Stimulated activated CD4-positive, alpha-beta T cell treated with anti-CD3 and anti-CD28 coated beads, Interleukin-1b, Interleukin-23, amount 100 ng/mL, for 48 hours (primary cell): ENCODE measurements at places on chromosomes 12 and 14.

- DNase-seq, result no peak
Measured at GRCh38 chr12:131621701-131622421, 89.0 kb upstream of the SFSWAP start.

DNA sequence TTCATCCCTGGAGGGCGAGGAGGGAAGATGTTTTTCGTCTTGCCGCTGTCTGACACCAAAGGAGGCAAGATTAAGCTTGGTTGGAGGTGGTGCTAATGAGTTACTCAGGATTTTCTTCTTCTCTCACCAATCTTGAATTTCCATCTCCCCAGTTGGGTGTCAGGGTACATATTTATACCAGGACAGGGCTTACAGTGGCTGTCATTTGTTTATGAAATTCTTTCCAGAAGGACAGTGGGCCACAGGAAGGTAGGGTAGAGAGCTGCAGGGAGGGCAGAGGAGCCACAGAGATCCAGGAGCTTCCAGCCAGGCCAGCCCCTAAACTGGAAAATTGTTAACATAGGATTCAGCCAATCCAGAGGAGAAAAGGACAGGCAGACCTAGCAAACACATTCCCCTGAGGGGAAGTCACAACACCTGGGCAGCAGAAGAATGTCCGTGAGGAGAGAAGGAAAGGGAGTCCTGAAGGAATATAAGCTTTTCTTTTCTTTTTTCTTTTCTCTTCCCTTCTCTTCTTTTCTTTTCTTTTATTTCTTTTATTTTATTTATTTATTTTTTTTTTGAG is 40.5 kb downstream of the IRF2BPL start:
- DNase-seq, result no peak

- DNase-seq, result no peak
Measured at GRCh38 chr14:102490456-102490855, 19.1 kb downstream of the ANKRD9 start.

DNA sequence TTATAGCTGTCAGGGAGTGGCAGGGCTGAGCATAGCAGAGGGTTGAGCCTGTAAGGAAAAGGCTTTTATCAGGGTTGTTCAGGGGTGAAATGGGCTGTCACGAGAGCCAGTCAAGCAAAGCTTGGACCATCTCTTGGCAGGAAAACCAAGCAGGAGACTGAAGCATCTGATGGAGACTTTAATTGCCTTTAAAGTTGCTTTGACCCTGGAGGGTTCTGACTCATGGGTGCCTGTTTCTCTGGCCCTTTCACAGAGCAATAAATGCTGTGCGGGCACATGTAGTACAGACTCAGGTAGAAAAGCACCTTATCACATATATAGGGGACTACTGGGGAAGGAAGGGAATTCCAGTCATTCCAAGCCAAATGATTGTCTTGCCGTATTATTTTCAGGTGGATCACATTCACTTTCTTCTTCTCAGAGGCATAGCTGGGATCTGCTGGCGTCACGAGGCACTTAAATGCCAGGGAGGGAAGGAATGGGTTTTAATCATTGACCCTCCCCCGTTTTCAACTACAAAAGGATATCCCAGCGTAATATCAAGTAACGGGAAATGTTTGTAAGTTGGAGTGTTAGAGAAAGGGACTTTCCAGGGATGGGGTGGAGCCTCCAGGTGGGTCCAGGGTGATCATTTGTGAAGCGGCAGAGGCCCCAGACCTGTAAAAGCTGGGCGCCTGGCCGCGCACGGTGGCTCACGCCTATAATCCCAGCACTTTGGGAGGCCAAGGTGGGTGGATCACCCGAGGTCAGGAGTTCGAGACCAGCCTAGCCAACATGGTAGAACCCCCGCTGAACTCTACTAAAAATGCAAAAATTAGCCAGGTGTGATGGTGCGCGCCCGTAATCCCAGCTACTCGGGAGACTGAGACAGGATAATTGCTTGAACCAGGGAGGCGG is 34.9 kb downstream of the PLEKHD1 start:
- no peak for DNase-seq

DNA sequence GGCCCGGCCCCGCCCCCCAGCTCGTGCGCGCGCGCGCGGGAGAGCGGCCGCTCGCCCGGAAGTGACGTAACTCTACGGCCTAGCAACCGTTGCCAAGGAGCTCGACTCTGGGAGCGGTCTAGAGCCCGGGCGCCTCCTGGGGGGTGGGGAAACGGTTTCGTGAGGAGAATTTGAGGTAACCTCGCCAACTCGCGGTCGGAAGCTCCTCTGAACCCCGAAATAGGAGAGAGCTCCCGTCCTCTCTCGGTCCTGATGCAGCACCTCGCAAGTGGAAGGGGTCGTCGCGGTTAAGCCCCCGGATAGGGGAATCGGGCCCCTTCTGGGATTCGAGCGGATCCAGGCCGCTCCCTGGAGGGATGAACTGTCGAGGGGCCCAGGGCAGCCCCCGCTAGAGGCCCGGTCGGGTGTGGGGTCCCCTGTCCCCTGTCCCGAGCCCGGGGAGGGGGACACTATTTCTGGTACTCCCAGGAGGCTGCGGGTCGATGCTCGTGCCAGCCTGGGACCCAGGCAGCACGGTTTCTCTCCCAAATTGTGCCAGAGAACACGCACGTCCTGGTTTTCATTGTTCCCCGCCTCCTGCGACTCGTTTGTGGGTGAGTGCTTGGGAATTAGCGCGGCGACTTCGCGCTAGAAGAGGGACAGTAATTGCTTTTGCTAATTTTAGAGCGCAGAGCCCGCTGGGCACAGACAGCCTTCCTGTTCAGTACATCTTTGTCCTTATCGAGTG is at the start of gene IFT81:
Gene IFT81, plus strand, starts transcription at position 89 of the 727 bp plus-strand sequence. CDS start 3,024 bp downstream, outside the sequence.
- DNase-seq, result peak; percentile 94

DNA sequence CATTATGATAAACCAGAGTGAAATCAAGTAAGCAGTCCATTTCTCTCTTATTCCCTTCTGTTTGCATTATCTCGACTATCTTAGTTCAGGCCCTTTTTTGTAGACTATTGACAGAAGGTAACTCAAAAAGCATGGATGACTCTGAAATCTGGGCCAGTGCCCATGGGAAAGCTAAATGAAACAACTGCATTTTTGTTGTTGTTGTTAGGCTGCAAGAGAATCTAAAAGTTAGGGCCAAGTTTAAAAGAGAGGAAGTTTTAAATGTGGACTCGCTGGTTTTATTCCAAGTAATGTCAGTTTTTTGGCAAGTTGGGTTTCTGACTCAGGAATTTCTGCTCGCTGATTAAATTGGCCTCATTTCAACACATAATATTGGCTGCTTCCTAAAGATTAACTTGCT is 201.1 kb downstream of the PIK3C2G start:
- no peak for DNase-seq

GRCh38 chr12:32039347-32039746 is 67.3 kb upstream of the BICD1 start:
- no peak for DNase-seq

GRCh38 chr12:54301428-54302048 is 723 bp upstream of the NFE2 start:
- DNase-seq, result no peak

GRCh38 chr12:22262309-22262708 is 72.2 kb downstream of the ST8SIA1 start:
- DNase-seq, result no peak

DNA sequence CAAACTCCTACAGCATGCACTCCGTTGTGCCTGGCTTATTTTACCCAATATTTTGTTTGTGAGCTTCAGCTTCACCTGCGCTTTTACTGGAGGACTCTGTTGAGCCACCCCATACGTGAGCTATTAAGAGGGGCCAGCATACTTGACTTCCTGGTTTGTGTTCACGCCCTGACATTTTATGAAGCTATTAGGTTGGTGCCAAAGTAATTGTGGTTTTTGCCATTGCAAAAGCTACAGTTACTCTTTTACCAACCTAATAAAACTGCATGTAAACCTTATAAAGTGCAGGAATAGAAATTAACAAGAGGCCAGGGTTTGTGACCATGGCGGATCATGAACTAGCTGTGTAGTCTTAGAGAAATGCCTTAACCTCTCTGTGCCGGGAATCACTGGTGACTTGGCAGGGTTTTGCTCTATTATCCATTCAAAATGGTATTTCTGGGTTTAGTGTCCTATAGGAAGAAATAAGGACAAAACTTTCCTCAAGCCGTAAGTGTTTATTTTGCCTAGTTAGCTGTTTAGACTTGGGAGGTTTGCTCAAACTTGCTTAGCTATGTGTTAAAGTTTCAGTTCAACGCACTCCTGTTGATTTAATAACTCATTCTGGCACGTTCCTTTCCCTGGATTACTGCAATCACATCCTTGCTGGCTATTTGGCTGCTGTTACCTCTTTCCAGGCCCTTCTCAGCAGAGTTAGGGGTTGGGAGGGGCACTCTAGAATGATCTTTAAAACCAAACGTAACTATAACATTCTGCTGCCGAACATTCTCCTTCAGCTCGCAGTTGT is 1027.6 kb downstream of the BCL11B start:
- DNase-seq, result no peak

DNA sequence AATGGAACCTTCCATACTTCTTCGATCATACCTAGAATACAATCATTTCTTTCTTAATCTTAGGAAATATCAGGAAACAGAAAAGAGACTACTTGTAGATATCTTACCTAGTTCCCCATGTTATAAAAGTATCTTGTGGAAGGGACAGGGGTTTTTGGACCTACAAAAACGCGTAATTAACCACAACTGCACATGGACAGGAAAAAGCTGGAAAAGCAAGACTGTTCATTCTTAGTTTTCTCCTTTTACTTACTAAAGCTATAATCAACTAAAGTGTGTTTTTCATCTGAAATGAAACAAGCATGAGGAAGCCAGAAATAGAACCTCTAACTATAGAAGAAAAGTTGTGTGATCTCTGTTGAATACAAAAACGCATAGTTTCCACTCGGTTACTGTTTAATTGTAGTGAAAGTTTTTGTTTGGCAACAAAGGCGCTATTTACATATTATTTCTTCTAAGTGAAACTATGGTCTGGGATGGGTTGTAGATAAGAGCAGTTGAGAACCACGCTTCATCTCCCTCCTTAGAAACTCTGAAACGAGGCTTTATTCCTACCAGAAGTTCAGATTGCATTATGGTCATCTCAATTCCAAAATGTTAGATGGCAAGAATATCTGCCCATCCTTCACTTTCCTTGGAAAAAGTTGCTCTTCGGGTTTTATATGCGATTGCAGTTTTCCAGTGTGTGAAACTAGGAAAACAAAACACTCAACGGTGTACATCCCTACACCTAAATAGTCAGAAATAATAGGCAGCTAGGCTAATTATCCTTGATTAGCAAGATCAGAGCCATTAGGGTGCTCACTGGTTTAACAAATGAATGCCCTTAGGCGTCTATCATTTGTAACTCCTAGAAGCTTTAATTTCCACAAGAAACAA is 1.1 kb downstream of the BCAT1 start:
- DNase-seq, result no peak

DNA sequence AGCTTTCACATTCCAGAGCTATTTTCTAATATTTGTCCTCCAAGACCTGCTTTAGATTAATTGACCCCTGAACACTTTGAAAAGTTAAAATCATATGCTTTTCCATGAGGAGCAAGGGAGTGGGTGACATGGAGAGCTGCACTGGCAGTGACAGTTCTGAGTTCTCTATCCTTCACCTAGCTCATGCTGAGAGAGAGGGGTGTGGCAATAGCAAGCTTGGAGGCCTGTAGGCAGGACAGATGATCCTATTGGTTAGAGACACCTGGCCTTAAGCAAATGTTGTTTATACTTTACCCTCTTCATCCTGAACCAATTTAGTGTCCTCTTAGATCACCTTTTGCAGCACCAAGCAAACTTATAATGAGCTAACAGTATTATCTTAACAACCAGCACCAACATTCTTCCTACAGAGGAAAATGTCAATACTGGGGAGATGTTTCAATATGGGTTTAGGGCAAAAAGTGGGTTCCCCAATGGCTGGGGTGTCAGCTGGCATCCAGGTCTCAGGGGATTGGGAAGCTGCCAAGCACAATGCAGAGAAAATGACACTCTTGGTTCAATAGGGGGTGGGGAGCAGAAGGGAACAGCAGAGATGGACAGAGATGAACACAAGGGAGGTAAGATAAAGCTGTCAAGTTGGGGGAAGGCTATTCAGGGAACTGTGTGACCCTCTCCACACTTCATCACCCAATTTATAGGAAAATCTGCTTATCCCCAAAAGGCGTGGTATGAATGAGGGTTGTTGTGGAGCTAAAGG is 37.0 kb upstream of the PPM1H start:
- no peak for DNase-seq

GRCh38 chr12:82896979-82897378 is 210.3 kb downstream of the TMTC2 start:
- no peak for DNase-seq

DNA sequence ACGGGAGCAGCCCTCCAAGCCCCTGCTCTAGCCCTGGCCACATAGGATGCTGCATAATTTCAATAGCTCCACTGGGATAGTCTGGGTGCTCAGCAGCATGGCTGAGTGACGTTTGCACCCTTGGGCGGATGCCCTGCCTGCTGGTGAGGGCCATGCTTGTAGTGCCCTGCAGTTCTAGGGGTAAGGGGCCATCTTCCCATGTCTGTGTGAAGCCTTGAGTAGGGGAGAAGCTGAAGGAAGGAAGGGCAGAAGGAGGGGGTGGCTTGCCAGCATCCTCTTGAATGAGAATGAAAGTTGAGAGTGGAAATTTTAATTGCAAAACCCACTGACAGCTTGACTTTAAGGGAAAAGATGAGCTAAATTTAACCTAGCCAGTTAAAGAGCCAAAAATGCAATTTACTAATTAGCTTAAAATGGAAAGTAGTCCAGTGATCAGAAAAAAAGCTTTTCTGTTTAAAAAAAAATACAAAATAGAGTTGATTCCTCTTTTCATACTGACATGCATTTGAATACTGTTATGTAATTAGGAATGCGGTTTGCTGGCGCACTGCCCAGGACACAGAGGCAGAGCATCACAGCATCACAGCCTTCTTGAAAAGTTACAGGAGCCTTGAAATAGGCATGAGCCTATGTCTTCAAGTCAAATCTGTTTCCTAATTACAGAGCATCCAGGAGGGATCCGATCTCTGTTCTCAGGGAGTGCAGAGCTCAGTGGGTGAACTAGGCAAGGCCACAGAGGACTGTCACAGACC is 18.5 kb upstream of the EML1 start:
- no peak for DNase-seq

GRCh38 chr12:105825141-105825540 is 313.6 kb downstream of the NUAK1 start:
- no peak for DNase-seq

DNA sequence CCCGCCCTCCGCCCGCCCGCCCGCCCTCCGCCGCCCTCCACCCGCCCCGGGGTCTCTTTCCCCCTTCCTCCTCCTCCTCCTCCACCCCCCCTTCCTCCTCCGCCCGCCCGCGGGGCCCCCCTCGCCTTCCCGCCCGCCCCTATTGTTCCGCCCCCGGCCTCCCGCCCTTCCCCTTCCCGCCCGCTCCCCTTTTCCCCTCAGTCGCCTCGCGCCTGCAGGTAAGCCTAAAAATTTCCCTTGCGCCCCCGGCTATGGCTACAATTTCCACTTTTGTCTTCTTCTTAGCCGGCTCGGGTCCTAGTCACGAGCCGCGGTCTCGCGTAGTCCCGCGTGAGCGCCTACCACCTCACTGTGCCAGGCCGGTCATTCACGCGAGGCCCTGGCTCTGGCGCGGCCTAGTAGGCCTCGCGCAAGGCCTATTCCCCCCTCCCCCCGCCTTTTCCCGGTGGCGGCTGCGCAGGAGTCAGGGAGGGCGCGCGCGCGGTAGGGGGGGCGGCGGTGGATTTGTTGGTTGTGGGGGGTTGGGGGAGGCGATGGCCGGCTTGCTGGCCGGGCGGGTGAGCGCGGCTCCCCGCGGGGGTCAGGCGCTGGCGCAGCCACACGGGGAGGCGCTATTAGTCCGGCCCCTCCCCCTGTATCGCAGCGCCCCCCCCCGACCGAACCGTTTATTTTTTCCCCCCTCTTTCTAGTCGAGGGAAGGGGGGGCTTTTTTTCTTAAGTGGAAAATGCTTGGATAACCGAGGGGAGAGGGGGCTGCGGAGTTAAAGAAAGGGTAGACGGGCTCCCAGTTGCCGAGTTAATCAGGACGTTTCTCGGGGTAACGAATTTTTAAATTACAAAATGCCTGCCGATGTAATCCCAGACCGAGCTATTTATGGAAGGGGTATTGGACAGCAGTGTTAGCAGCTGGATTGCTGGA is 516 bp downstream of the PCBP2 start:
- peak; percentile 72 for DNase-seq
